ENCODE measurements at places on chromosomes 1 and 21.
A peak's percentile ranks its signal among the peaks of the same experiment; 100 is the strongest.

DNA sequence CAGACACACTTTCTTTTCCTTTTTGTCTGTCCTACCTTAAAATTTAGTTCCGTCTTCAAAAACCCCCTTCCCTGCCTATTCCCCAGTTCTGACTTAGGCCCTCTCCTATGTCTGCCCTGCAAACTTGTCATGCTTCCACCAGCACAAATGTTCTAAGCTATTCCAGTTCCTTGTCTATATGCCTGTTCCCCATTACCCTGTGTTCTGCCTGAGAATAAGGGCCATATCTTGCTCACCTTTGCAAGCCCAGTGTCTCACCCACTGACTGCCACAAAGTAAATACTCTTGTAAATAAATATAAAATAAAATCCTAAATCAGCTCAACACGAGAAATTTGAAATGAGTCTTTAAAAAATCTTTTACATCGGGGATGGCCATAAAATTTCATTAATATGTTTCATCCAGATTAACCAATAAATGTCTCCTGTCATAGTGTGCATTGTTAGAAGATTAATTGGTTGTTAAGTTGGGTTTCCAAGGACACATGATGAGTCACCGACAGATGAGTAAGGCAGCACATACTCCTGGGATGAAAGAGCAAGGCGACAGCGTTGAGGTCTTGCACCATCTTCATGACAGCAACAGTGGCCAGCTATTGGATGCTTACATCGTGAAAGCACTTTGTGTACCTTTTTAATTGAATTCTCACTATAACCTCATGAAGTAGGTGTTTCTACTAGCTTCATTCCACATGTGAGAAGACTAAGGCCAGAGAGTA, 92.6 kb upstream of the NGF start:
- no peak for DNase-seq

DNA sequence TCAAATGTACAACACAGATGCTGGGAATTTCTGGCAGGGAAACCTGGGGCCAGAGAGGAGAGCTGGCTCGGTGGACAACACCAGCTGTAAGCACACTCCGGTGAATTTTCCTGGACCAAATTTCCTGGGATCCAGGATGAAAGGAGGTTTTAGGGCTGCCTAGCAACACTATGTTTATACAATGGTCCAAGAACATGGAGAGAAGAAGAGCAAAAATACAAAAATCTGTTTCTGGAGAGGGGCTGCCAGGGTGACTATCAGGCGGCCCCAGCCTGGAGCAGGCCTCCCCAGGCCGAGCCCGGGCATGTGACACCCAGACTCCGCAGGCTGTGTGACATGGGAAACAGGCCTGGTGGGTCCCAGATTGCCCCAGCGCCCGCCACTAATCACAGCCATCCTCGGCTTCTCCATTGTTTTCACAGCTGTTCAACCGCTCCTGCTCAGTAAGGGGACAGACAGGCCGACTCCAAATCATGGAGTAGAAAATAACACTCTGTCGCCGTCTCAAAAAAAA, 336.0 kb upstream of the NFIA start:
- DNase-seq: no peak

DNA sequence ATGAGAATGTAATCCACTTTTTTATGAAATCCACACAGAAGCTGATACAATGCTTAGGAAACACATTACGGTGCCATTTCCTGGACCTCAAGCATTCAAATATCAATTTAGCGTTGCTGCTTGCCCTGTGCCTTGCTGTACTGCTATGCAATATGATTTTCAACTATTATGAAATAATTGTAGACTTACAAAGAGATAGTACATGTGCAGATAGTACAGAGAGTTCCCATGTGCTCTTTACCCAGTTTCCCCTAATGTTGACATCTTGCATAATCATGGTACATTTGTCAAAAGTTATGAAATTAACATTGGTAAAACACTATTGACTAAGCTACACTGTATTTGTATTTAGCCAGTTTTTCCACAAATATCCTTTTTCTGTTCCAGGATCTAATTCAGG, 37.7 kb upstream of the PTBP2 start:
- no peak for DNase-seq

DNA sequence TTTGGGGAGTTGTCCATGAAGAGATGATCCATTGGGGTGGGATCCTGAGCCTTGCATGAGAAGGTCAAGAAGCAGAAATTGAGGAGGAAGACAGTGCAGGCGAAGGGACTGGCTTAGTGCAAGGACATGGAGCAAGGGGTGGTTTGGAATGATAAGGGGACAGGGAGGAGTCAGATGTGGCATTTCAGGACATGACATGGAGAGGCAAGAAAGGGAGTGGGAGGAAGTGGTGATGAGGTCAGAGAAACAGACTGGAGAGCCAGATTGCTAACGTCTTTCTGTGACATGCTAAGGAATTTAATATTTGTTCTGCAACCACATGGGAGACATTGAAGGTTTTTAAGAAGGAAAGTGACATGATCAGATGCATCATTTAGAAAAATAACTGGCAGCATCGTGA, 346.8 kb upstream of the FMN2 start:
- DNase-seq: no peak

- DNase-seq: peak; percentile 35
These were observed 47.1 kb downstream of the ATP2B4 start for GRCh38 chr1:203673550-203674411.

DNA sequence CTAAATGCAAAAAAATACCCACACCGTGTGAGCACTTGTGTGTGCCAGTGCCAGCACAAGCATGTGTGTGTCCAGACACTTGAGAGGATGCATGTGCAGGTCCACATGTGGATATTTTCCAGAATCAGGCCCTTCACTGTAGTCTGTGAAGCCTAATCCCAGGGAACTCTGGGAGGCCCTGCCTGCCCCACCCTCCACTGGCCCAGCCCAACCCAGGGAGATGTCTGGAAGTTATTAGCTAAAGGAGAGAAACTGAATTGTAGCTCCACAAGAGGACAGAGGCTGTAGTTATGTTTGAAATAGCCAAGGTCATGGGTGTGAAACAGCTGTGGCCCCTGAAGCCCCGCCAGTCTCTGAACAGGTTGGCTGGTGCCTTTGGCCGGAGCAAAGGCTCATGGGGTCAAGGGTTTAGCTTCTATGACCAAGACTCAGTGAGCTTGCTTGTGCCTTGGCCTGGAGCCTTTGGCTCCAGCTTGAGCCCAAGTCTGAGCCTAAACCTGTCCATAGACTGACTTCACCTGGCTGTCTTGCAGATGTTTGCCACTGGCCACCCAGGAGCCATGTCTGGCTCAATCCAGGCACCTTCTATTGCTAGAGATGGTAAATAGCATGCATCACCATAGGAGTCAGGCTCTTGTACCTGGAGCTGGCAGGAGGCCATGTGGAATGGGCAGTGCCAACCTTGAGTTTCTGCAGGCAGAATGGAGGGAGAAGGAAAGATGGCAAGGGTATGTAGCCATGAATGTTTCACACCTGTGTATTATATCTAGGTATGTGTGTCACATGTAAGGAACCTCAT, 69.9 kb downstream of the TMEM53 start:
- DNase-seq: no peak

DNA sequence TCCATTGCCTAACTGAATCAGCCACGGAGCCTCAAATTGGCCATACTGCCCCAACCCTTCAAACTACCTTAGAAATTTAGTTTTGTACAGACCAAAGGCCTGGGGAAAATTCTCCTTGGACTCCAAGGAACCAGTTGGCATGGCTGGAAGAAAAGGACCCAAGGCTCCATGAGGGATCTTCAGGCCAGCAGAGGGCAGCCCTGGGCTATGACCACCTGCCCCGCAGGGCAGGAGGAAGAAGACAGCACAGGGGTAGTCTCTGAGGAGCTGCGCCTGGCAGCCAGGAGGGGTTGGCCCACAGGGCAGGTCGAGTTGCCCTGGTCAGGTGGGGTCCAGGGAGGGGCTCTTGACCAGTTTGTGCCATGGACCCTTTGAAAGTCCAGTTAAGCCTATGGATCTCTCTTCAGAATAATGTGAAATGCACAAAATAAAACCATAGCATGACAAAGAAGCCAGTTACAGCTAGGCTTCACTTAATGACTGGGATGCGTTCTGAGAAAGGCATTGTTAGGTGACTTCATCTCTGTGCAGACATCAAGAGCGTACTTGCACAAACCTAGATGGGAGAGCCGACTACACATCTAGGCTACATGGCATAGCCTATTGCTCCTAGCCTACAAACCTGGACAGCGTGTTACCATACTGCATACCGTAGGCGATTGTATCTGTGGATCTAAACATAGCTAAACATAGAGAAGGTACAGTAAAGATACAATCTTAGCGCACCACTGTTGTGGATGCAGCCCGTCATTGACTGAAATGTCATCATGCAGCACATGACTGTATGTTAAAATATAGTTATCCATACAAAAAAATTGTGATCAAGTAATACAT, 26.1 kb downstream of the CACNA1S start:
- no peak for DNase-seq

- DNase-seq: no peak
These were observed 39.1 kb upstream of the PADI1 start for GRCh38 chr1:17165823-17166222.

GRCh38 chr21:29302359-29302875, 3.7 kb downstream of the BACH1 start:
- no peak for DNase-seq

- DNase-seq: no peak
These were observed 123.2 kb upstream of the HMCN1 start for GRCh38 chr1:185610954-185611353.

DNA sequence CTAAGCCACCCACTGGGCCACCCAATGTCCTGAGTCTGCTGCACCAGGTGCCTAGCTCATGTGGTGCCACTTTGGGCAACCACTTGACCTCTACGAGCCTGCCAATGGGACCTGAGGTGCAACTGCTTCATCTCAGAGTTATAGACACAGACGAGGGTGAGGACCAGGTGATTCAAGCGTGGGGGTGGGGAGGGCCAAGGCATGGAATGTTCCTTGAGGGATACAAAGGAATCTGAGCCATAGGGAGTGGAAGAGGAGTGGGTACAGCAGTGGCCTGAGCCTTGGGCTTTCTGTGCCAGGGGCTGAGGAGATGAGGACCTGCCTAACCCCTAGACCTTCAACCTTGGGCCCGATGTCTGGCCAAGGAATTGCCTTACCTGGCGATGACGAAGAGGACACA, 209.1 kb downstream of the GRIK3 start:
- DNase-seq: no peak

GRCh38 chr1:226287587-226287986, 21.4 kb downstream of the LIN9 start:
- no peak for DNase-seq

DNA sequence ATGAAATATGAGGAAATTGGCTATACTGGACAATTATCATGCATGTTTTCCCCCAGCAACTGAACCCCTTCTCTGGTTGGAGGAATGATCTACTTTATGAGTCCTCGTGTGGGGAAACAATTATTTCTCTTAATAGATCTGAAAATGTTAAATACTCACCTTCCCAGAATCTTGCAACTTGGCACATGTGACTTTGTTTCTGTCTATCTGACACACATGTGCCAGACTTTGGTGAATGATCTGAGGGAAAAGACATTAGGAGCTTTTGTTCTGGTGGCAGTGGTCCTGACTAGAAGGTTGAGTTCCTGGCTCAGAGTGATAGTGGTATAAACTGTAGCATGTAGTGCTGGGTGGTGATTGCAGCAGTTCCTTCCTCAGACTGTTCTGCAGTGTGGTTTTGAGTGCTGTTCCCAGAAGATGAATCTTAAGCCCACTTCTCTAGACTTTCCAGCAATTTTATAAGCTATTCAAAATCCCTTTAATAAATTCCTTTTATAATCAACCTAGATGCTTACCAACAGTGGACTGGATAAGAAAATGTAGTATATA, 59.3 kb upstream of the B3GALNT2 start:
- DNase-seq: no peak

- no peak for DNase-seq
These were observed 37.4 kb downstream of the CITED4 start for GRCh38 chr1:40824591-40825434.

- no peak for DNase-seq
These were observed 178.7 kb downstream of the MRPL39 start for GRCh38 chr21:25428537-25428936.

- no peak for DNase-seq
These were observed 312.7 kb upstream of the C1orf87 start for GRCh38 chr1:60386249-60386648.

- no peak for DNase-seq
These were observed 45.9 kb downstream of the SPSB1 start for GRCh38 chr1:9338397-9339246.

DNA sequence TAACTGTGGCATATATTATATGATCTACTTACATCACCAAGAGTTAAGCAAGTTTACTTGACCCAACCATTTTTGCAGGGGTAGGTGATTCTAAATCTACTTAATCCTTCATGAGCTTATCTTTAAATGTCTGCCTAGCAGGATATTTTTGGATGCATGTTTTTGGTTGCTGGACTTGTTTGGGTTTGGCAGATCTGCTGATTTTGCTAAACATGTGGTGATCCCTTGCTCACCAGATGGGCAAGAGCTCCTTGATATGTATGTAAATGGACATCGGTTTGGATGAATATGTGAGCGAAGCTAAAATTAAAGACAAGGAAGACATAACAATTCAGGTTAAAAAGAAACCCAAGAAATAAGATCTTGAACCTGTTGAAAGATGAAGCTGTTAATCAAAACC, 36.7 kb downstream of the FMN2 start:
- DNase-seq: no peak

DNA sequence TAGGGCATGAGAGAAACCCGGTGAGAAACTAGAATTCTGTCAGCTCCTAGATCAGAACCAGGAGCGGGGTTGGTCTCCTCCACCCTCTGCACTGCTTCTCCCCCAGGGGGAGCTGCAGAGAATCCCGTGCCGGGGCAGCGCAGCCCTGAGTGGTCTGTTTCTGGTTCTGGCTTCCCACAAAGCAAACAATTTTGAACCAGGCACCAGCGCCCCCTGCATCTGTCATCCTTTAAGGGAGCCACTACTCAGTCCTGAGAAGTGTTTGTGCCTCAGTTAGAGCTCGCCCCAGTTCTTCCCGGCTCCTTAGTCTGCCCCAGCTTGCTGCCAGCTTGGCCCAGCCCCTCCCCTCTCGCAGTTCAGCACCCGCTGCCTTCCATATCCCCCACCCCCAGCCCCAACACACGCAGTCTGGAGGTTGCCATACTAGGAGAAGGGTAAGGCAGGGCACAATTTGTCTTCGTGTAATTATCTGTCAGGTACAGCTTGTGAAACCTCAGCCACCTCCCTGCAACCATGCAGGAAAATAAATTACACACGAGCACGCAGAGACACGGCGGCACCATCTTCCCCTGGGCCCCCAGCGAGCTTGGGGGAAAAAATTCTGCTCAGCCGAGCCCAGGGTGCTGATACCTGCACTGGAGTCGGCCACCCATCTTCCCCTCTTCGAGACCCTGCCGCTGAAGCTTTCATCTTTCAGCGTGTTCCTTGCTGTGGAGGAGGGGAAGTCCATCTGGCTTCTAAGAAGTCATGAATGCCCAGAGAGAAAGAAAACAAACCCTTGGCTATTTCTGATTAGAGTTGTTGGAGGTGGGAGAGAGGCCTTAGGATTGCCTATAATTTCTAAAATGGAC, 62.6 kb upstream of the CD1D start:
- no peak for DNase-seq

- no peak for DNase-seq
These were observed 2.9 kb downstream of the CD1B start for GRCh38 chr1:158328426-158328825.

- no peak for DNase-seq
These were observed 303.8 kb upstream of the LRRC7 start for GRCh38 chr1:69263921-69264391.
